MM.1S (cell line): ENCODE measurements at places on chromosomes 7 and 10.
A peak's percentile ranks its signal among the peaks of the same experiment; 100 is the strongest.

DNA sequence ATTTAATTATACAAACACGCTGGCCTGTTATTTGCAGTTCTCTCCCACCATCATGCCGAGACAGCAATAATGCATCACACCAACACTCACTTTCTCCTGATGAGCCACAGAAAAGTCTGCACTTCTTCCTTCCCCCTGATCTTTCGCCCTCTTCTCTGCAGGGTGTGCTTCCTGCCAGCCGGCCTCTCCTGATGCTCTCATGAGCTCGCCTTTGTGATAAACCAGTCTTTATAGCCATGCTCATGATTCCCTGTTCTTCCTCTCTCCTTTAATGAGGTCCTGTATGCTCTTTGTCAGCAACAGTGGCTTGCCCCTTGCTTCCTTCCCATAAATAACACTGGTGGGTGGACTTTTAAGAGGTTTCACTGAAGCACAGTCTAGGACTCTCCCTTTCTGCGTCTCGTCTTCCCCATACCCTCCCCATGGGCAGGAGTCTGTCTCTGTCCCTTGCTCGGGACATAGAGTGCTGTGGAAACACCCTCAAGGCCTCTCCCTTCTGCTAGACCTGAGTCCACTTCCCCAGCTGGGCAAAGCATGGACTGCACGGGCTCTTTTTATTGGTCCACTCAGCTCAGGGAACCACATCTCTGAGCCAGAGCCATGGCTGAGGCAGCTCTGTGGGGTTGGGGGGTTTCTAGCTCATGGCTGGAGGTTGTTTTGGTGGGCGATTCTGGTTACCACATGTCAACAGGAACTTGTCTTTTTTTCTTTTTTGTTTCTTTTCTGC, 133.9 kb downstream of the C10orf105 start:
- DNase-seq = no peak

DNA sequence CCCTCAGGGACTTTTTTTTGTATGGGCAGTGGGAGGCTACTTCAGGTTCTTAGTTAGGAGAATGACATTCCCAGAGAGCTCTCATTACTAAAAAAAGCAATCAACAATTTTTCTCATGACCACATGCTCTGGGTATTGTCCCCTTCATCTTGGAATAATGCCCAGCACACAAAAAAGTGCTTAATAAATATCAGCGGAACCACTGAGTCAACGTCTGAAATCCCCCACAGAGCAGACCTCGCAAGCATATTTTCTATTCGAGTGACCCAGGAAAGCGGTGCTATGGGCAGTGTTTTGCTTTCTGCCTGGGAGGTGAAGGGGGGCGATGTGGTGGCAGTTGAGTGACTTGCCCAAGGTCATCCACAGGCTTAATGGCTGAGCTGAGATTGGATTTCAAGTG, 493.4 kb upstream of the ZMIZ1 start:
- no peak for DNase-seq

GRCh38 chr7:149787428-149788299, 14.3 kb upstream of the ZNF467 start:
- peak; percentile 38 for DNase-seq

DNA sequence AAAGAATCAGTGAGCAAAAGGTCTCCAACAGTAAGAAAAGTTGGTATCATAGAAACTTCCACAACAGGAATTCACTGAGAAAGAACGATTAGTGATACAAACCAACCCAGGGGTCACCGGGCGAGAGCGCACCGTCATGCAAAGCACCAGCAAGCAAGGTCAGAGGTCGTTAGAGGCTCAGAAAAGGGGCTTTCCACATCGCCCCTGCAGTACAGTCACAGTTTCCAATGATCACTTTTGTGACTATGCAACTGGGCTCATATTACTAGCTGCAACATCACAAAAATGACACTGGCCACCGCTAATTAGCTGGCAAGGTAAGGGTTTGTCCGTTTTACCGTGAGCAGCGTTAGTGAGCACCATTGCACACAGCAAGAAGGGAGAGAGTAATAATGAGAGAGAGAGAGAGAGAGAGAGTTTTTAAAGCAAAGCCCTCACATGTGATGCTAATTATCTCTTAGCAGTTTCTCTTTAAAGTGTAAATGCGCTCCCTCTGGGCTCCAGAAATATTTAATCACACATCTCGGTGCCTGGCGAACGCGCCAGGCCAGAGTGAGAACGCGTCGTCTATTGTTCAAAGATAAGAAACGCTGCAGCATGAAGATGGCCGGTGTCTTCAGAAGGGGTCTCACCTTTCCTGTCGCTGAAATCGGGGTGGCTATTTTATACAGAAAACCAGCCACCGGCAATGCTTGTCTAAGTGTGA, 237.5 kb downstream of the DNAJB6 start:
- DNase-seq = no peak

DNA sequence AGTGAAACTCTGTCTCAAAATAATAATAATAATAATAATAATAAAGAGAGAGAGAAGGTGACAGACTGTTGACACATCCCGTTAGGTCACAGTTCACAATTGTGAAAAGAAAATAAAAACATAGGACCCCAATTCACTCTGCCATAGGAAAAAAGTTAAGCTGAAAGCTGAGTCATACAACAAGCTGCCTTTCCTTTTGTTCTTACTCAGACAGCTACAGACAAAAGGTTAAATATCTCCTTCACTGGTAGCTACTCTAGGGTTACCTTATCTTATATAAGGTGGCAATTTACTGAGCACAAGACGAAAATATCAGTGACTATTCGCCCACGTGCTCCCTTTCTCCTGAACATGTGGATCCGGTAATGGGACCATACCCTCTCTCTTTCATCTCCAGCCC, 17.5 kb downstream of the TUBAL3 start:
- no peak for DNase-seq

- DNase-seq = no peak
Observed at GRCh38 chr7:42035210-42035609, 201.8 kb downstream of the GLI3 start.

- DNase-seq = no peak
Observed at GRCh38 chr10:77034795-77035194, 602.8 kb downstream of the KCNMA1 start.

- DNase-seq = peak; percentile 22
Observed at GRCh38 chr10:91190876-91191583, 29.4 kb upstream of the PCGF5 start.

- no peak for DNase-seq
Observed at GRCh38 chr10:125016123-125016522, 74.2 kb downstream of the ZRANB1 start.
